ENCODE measurements at places on chromosomes 12 and 14.

- DNase-seq: no peak
Measured at GRCh38 chr14:39704594-39704993, 272.4 kb upstream of the FBXO33 start.

GRCh38 chr14:50228313-50228712 lies 3.1 kb downstream of the SOS2 start:
- no peak for DNase-seq

GRCh38 chr12:131060011-131060703 lies 106.5 kb downstream of the ADGRD1 start:
- DNase-seq: no peak

DNA sequence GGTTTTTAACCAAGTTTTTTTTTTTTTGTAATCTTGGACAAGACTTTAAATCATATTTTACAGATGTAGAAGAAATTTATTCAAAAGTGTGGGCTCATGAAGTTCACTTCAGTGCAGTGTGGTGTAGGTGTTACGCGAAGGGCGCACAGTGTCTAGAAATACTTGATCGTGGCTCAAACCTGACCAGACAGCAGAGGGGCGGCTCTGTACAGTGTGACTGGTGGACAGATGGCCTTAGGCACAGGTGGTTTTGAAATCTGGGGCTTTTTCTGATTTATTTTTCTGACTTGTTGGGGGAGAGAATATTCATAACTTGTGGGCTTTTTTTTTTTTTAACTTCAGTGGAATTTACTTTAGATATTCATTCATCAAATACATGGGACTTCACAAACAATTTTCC lies 179.2 kb downstream of the PELI2 start:
- DNase-seq: no peak

DNA sequence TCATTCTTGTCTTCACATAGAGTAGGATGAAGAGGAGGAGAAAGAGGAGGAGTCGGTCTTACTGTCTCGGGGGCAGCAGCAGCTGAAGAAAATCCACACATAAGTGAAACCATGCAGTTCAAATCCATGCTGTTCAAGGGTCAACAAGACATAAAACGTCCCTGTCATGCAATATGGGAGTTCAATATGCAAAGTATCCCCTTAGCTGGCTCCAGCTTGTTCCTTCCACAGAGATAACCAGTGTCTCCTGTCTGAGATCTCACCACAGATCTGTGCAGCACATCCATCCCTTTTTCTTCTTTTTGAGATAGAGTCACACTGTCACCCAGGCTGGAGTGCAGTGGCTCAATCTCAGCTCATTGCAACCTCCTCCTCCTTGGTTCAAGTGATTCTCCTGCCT lies 357.5 kb downstream of the GALC start:
- DNase-seq: no peak

GRCh38 chr12:98127854-98128253 lies 387.5 kb upstream of the TMPO start:
- DNase-seq: no peak

DNA sequence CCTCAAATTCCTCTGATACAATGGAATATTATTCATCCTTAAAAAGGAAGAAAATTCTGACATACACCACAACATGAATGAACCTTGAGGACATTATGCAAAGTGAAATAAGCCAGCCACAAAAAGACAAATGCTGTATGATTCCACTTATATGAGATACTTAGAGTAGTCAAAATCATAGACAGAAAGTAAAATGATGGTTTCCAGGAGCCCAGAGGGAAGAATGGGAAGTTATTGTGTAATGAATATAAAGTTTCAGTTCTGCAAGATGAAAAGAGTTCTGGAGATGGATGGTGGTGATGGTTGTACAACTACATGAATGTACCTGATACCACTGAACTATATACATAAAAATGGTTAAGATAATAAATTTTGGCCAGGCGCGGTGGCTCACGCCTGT lies 18.3 kb downstream of the VWF start:
- DNase-seq: no peak

DNA sequence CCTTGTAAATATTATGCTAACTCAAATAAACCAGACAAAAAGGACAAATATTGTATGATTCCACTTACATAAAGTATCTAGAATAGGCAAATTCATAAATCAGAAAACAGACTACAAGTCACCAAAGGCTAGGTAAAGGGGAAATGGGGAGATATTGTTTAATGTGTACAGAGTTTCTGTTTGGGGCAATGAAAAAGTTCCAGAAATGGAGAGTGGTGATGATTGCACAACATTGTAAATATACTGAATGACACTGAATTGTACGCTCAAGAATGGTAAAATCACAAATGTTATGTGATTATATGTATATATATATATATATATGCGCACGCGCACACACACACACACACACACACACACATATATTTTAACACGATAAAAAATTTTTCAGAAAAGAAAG lies 182.5 kb downstream of the SLC2A13 start:
- DNase-seq: no peak

GRCh38 chr12:27747111-27747820 lies 32.8 kb upstream of the KLHL42 start:
- DNase-seq: no peak

- no peak for DNase-seq
Measured at GRCh38 chr12:49698619-49699545, 8.3 kb downstream of the FMNL3 start.

DNA sequence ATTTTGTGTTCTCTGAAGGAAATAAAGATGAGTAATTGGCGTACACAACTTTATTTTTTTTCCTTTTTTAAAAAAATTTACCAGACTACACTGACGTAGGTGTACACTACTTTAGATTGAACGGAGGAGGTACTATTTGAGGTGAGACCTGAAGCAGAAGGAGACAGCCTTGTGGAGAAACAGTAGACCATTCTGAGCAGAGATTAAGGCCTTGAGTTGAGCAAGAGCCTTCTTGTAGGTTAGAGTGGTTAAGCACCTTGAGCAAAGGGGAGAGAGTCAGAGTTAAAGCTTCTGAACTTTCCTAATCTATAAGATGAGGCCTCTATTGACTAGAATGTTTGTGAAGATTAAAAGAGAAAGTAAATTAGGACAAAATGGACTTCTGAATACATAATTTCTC lies 2.5 kb downstream of the LEMD3 start:
- DNase-seq: no peak

GRCh38 chr14:99660794-99661193 lies 15.9 kb downstream of the HHIPL1 start:
- DNase-seq: no peak

- no peak for DNase-seq
Measured at GRCh38 chr12:8911606-8912268, 2.6 kb upstream of the PHC1 start.

DNA sequence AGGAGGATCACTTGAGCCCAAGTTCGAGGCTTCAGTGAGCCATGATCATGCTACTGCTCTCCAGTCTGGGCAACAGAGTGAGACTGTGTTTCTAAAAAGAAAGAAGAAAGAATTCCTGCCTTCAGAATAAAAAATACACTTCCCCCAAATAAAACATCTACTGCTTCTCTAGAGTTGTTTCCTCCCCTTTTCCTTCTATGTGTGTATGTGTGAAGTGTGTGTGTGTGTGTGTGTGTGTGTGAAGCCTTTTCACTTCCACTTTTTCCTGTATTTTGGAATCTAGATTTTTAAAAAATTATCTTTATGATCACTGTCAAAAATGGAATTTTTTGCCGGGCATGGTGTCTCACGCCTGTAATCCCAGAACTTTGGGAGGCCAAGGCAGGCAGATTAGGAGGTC lies 12.6 kb upstream of the SNX6 start:
- no peak for DNase-seq

GRCh38 chr14:49893309-49894213 lies 679 bp downstream of the ARF6 start:
- peak; percentile 71 for DNase-seq

DNA sequence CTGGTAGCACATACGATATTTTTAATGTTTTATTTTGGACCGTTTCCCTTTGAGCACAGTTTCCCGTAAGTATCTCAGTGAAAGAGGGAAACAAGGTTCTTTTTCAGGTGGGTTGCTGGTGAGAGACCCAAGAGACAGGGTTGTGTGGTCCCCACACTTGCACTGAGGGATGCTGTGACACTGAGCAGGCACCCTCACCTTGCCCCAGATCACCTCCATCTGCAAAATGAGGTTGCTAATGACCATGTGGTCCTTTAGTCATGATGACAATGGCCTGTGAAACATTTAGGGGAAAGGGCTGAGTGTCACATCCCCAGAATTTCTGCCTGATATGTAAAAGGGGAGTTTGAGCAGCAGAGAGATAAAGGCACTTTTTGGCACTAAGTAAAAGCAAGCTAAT lies 4.3 kb downstream of the CCND2 start:
- no peak for DNase-seq

GRCh38 chr12:50924131-50924438 lies 28.3 kb upstream of the HIGD1C start:
- no peak for DNase-seq

DNA sequence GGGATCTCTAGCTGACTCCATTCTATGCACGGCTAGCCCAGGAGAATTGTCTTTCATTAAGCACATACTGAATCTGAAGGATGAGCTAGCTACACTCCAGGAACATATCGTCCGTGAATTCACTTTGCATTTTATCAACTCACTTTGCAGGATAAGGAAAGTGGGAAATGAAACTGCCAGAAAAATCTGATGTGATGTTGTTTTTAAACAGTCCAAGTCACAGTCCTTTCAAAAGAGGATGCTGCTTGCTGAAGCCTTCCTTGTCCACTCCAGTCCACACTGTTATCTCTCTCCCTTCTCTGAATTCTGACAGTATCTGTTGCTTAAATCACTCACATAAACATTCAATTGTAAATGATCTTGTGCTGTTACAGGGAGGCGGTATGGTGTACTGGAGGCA lies 12.7 kb upstream of the TMCC3 start:
- no peak for DNase-seq

- DNase-seq: no peak
Measured at GRCh38 chr12:107963635-107964034, 165.5 kb upstream of the WSCD2 start.

- DNase-seq: no peak
Measured at GRCh38 chr14:89861630-89862029, 92.9 kb downstream of the EFCAB11 start.

DNA sequence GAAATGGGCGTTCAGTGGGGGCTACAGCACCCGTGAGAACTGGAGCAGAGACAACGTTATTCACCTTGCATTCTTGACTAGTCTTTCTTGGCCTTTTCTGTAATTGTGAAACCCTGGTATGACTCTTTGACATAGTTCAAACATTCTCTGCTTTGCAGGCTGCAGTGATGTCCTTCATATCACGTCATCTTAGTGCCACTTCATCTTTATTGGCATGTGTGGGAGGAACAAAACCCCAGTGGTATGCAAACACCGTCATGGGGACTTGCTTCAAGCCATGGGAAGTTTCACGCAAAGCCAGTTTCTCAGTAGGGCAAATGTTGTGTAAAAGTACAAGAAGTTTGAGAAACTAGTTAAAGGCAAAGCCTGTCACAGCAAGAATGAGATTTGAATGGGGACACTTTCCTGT lies 20.2 kb upstream of the DUSP16 start:
- DNase-seq: peak; percentile 29

- DNase-seq: no peak
Measured at GRCh38 chr14:69291396-69291795, 31.4 kb downstream of the GALNT16 start.

DNA sequence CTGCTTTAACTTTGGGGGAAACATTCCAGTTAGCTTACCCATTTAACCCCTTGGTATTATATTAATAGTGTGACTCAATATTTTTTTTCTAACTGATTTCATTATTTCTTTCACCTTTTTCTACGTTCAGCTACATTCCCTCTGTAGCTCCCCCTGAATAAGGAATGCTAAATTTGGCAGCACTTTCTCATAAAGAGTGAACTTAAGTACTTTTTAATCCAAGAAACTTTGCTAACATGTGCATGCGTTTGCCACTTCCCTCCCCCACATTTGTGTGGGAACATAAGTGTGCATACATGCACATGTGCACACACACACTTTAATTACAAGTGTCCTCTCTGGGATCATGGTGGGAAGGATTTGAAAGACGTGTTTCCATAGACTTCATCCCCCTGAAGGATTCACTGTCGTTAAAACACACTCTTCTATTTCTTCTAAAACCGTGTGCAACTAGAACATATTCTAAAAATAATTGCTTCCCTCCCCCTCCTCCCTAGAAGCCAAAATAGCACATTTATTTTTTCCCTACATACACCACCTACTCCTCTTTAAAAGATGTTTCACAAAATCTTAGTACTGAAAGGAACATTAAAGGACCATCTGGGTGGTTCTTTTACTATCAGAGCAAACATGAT lies 142.6 kb downstream of the PPM1H start:
- no peak for DNase-seq

All from stimulated activated CD4-positive, alpha-beta T cell treated with anti-CD3 and anti-CD28 coated beads, Interleukin-12 subunit alpha, Interleukin-12 subunit beta, amount 100 ng/mL, for 4 hours (primary cell).